Kidney glomerular epithelial cell (primary cell): ENCODE measurements at places on chromosomes 7 and 10.

- peak; percentile 16 for DNase-seq
These were observed 217.8 kb upstream of the AGK start for GRCh38 chr7:141333459-141333858.

GRCh38 chr7:108535257-108535656, 9.3 kb upstream of the PNPLA8 start:
- no peak for DNase-seq

GRCh38 chr7:131488361-131488760, 68.1 kb downstream of the PODXL start:
- DNase-seq = no peak

DNA sequence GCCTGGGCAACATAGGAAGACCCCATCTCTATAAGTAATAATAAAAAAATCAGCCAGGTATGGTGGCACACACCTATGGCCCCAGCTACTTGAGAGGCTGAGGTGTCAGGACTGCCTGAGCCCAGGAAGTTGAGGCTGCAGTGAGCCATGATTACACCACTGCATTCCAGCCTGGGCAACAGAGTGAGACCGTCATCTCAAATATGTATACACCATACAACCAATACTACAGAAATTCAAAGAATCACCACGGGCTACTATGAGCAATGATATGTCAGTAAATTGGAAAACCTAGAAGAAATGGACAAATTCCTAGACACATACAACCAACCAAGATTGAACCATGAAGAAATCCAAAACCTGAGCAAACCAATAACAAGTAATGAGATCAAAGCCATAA, 60.3 kb upstream of the ZC3HAV1 start:
- DNase-seq = no peak

DNA sequence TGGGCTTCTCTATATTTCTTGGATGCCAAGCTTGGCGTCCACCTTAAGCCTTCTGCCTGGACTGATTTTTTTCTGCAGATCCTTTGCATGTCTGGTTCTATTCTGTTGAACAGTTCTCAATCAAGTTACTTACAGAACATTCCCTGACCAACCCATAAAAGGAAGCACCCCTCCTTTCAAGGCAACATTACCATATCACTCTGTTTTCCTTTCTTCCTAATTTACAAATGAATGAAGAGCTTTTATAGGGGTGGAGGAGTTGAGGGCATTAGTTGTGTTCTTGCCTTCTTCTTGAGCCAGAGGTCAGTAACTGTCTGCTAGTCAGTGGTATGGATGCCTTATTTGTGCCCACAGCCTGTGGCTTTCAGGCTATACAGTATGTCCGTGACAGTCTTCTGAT, 361.0 kb downstream of the PHTF2 start:
- no peak for DNase-seq

- no peak for DNase-seq
These were observed 150.1 kb upstream of the TMEM72 start for GRCh38 chr10:44761076-44761475.

GRCh38 chr7:15430911-15431310, 130.9 kb downstream of the AGMO start:
- DNase-seq = no peak

- DNase-seq = peak; percentile 56
These were observed 5.7 kb upstream of the GOT1 start for GRCh38 chr10:99435986-99436638.

DNA sequence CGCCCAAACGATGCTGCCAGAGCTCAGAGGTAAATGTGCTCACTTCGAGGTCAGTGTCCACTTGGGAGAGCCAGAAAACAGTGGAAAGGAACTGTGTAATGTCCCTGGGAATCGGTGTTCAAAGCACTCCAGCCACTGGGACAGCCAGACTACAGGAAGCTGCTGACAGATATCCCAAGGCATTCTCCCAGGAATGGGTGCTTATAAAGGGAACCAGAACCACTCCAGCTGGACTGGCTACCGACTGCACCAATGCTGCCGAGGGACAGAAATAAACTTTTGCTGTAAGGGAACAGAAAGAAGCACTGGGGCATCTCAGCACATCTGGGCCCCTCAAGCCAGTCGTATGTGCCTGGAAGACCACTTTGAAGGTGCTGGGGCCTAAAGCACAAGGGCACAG, 76.7 kb downstream of the ATXN7L1 start:
- no peak for DNase-seq

GRCh38 chr10:119205894-119206602, 1.3 kb upstream of the GRK5 start:
- DNase-seq = peak; percentile 64

DNA sequence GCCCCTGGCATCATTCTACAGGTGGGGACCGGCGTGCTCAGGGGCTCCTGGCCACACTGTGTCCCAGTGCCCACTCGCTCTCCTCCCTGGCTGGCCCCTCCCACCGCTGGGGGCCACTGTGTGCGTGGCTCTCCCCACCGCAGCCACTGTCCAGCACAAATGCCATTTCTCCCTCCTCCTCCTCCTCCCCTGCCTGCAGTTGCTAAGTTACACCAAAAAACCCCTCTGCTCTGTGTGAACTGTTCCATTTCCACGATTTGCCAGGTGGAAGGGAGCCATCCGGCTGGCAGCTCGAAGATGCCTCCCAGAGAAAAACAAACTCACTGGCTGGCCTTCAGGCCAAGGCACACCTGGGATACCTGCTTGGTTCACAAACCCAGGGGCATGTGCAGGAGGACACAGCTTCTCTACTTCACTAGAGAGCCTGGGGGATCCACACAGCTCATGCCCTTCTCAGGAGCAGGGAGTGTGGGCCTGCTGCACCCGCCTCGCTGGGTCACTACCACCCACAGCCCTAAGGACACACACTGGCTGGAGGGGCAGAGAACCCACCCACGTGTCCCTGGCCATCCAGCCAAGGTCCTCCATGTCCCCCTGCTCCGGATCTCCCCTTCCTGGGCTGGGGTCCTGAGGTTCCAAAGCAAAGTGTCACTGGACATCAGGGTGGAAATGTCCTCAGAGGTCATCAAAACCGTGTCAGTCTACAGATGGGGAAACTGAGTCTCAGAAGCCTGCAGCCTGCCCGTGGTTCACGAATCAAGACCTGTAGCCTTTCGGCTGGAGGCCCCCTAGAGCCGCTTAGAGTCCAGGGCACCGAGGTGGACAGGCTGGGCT, 1.7 kb downstream of the RASGEF1A start:
- DNase-seq = no peak

DNA sequence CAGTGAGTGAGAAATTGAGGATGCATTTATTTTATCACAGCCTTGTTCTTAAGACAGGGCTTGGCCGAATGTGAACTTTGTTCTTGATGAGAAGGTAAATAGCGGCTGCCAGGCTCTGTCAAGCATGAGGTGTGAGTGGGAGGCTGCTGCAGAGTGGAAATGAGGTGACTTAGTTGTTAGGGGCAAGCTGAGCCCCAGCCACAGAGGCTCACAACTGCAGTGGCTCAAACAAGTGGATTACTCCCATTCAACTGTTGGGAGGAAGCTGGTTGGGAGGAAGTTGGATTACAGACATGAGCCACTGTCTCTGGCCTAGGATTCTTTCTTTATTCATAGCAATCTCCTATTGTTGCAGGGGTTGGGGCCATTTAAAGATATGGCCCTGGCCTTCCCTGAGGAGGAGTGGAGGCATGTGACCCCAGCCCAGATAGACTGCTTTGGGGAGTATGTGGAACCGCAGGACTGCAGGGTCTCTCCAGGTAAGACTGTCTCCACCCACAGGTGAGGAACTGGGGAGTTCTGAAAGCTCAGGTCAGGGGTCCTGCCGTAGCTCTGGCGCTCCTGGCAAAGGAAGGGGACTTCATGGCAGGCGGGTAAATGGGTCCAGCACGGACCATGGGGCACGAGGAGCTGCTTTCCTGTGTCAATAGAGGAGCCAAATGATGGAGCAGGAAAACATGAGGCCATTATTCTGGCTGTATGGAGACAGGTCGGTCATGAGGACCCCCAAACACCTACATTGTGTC, 7.1 kb downstream of the ZSCAN25 start:
- peak; percentile 1 for DNase-seq

DNA sequence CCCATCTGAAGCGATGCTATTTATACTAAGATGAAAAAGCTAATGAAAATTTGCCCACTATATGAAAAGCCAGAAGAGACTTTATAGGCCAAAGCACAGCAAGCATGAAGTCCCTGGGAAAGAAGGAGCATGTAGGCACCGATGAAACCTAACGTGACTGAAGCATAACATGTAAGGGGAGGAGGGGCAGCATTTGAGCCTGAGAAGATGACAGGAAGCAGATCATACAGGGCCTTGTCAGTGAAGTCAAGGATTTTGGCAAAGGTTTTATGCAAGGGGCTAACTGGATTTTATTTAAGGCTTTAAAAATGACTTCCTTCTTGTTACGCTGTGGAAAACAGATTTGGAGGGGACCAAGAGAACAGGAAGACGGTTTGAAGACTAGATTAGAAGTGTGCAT, 744.0 kb downstream of the PHTF2 start:
- no peak for DNase-seq

GRCh38 chr7:40622941-40623501, 488.2 kb downstream of the SUGCT start:
- DNase-seq = no peak

DNA sequence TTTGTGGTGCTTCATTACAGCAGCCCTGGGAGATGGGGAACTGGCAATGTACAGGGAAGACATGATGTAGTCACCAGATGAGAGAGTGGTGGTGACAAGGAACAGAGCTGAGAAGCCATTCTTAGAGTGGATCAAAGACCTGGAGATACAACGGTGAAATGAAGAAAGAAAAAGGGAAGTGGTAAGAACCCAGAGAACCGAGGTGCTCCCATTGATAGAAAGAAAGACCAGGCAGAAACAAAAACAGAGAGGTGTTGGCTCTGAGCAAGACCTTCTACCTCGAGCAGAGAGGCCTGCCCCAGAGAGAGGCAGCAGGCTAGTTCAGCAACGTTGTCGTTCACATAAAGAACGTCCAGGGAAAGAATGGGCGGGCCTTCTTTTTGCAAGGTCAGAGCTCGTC, 186.7 kb downstream of the ADAM12 start:
- DNase-seq = no peak

GRCh38 chr10:131667047-131667446, 233.8 kb upstream of the PPP2R2D start:
- DNase-seq = no peak

DNA sequence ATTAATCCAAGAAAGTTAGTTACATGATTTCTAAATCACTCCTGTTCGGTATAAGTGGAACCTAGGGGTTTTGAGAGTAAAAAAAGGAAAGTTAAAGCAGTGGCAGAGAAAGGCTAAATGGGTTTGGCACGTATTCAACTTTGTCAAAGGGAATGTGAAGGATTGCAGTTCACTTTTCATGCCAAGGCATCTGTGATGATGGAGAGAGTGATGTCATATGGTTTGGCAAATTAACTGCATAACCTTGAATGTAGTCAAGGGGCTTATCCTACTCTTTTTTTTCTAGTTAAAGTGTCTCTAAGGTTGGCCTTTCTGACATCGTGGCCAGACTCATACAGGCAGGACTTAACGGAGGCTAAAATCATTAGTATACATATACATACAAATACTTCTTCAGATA, 277.8 kb downstream of the EXOC4 start:
- DNase-seq = no peak

- DNase-seq = peak; percentile 57
These were observed 58.3 kb downstream of the VCL start for GRCh38 chr10:74056050-74056818.

GRCh38 chr10:55191236-55191860, 390.3 kb upstream of the PCDH15 start:
- no peak for DNase-seq

DNA sequence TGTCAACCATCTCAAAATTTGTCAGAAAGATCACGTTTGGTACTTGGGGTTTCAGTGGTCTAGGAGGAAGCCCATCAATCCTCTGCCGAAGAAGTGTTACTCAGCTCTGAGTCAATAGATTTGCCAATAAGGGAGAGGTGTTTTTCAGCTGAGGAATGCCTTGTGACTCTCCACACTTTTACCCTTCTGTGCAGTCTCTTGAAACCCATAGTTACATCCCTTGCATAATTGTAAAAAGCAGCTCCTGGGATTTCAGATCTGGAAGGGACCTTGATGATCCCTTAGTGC, 47.5 kb downstream of the INSYN2A start:
- peak; percentile 38 for DNase-seq

DNA sequence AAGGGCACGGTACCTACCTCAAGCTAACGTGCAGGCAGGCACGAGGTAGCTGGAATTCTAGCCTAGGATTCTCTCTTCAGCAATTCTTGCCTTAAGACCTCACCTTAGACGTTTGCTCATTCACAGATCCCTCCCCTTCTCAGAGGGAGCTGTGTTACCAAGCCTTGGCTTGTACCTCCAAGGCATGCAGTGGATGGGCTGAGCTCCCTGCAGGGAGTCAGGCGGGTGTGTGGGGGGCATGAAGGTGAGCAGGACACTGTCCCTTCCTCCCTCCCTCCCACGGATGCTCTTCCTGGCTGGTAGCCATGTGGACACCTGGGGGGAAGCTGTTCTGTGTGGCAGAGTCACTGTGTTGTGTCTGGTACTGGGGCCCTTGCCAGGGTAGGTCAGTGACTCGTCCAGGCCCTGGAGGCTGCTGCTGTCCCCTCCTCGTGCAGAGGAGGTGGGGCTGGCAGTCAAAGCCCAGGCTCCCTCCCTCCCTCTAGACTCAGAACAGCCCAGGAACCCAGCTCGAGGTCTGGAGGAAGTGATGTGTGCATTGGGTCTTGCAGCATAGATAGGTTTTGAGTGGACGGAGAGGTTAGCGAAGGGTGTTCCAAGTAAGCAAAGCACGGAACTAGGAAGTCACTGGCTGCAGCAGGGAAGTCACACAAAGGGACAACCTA, 222.2 kb upstream of the SH2B2 start:
- peak; percentile 5 for DNase-seq
